ENCODE measurements at places on chromosomes 13 and 19.

GRCh38 chr13:66427458-66427861 is 802.7 kb downstream of the PCDH9 start:
- no peak for DNase-seq

DNA sequence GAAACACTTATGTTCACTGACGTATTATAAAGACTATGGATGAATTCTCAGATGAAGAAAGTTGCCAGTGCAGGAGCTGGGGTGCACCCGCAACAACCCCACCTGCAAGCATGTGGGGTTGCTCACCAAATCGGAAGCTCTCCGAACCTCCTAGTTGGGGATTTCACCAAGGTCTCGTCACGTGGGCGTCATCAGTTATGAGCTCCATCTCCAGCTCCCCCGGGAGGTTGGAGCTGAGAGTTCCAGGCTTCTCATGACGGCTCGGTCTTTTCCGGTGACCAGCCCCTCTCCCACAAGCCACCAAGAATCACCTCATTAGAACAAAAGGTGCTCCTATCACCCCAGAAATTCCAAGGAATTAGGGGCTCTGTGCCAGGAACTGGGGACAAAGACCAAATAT is 46.1 kb upstream of the TUBGCP3 start:
- no peak for DNase-seq

- DNase-seq = no peak
These were observed 25.5 kb upstream of the TSC22D1 start for GRCh38 chr13:44601586-44601985.

GRCh38 chr19:35713904-35714495 is 3.8 kb upstream of the KMT2B start:
- DNase-seq = no peak

GRCh38 chr19:48987323-48987722 is 5.8 kb downstream of the GYS1 start:
- DNase-seq = no peak
